ENCODE measurements at places on chromosomes 5 and 9.

DNA sequence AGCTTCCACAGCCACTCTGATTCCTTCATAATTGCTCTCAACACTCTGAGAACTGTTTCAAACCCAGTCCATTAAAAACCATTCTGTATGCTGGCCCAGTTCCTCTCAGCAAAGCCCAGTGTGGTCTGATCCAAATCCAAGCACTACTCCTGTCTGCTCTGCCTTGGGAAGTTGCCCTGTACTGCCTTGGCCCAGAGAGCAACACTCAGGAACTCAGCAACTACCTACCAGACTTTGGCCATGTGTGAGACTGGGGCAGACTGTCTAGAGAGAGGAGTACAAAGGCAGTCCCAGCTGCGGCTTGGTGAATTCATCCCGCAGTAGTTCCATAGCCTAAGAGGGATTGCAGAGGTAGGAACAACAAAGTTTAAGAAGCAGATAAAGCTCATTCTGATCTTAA lies 214.4 kb downstream of the MCTP1 start:
- no peak for DNase-seq

GRCh38 chr5:68240202-68240601 lies 24.6 kb downstream of the PIK3R1 start:
- DNase-seq, result no peak

DNA sequence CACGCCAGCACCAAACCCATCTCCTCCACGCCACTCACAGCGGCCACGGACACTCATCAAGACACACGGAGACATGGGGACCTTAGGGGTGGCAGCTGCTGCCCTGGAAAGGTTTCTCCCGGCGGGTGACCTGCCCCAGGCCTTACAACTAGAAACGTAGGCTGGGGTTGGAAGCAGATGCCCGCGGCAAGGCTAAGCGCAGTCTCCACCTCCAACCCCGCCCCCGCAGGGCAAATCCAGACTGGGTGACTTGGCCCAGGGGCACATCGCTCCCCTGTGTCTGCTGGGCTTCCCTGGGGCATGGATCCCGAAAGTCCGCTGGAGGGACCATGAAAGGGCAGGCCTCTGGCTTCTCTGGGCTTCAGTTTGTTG lies 12.0 kb upstream of the ASS1 start:
- no peak for DNase-seq

- no peak for DNase-seq
Measured at GRCh38 chr9:74570879-74571512, 73.9 kb downstream of the RORB start.

All from hypothalamus (tissue), 51 donors.